Tibial nerve (tissue), 4 donors: ENCODE measurements at places on chromosomes 7 and 10. TPM values are rescaled to one million over a fixed set of nuclear protein-coding genes. Genes with fewer than 3 reads are reported as not detected.

NME8 gene
- not detected for total RNA-seq

AGAP5 gene
- total RNA-seq, result 7.8 TPM

CALHM2 gene
- 119 TPM for total RNA-seq

GPR146 gene
- total RNA-seq, result 27.8 TPM

CLRN3 gene
- total RNA-seq, result not detected

NUP205 gene
- 28.6 TPM for total RNA-seq

DNA sequence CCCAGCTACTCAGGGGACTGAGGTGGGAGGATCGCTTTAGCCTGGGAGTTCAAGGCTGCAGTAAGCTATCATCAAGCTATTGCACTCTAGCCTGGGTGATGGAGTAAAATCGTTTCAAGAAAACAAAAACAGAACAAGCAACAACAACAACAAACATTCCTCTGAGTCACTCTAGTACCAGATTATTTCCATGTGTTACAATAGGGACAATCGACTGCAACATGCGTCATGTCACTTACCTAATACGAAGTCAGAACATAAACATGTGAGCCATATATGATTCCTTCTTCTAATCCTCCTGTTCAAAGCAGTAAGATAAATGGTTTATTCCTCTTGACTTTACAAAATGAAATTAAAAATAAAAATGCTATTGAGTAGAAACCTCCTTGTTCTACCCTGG lies 57.3 kb downstream of the ZNF438 start:
- DNase-seq, result no peak

GRCh38 chr7:34762764-34763163 lies 104.7 kb downstream of the NPSR1 start:
- DNase-seq, result no peak

DNA sequence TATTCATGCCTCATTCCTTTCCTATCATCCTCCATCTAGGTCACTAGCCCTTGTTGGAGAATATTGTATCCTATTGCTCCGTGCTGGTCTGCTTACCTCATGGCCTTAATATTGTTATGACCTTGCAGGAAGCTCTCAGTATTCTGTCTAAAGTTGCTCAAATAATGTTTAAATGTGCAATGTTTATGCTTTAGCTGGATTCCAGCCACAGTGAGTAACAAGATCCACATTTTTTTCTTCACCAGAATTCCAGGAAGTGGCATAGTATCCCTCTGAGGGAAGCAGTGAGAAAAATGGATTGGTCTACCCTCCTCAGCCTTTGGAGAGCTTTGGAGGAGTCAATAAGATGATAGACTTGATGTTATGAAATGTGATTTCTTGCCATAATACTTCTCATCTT lies 402.6 kb downstream of the NRG3 start:
- no peak for DNase-seq

DNA sequence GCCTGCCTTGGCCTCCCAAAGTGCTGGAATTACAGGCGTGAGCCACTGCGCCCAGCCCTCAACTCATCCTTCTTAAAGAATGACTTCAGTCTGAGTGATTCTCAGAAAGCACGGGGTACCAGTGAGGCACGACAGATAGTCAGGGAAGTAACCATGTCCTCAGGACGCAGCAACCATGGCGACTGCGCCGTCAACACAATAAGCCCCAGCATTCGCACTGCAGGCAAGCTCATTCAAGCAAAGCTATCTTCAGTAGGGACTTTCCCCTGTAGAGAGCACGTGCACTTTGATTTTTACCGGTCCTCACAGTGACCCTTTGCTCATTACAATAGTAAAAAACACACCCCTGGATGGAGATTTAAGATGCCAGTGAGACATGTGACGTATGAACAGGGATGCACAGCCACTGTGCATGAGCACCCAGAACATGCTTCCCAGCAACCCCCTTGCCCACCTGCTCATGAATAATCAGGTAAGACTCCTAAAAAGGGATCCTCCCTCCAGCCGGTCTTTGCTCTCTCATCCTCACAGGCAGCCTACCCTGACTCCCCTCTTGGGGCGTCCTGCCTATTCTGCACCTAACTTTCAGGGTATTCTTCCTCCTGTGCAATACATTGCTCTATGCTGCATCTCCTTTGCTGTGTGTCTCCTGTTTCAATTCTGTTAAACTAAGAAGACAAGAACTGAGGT lies 9.1 kb downstream of the WDR86 start:
- DNase-seq, result no peak
